ENCODE measurements at places on chromosomes 16 and 17.
A peak's percentile ranks its signal among the peaks of the same experiment; 100 is the strongest.

GRCh38 chr17:45138911-45139532, 3.5 kb downstream of the ACBD4 start:
- no peak for DNase-seq

- DNase-seq, result peak; percentile 65
These were observed 6.3 kb downstream of the UBE2O start for GRCh38 chr17:76446449-76447231.

DNA sequence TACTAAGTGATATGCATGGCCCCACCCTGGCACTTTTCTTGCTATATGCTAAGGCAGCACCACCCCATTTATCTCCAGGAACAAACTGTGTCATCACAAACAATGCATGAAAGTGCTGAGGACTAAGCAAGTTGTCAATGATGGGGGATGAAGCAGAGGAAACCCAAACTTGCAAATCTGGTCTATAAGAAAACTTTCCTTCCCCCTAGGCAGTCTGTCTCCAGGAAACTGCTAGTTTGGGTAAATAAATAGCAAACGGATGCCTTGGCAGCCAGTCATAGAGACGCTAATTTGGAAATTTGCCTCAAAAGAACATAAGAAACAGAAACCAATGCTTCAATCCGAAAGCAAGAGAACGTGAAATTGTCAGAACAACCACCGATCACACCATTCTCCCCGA, 5.6 kb upstream of the HSBP1 start:
- DNase-seq, result peak; percentile 58

- peak; percentile 91 for DNase-seq
These were observed 44.5 kb downstream of the LAT start for GRCh38 chr16:29029168-29029994.

- no peak for DNase-seq
These were observed 332.7 kb downstream of the CBLN1 start for GRCh38 chr16:48948911-48949310.

DNA sequence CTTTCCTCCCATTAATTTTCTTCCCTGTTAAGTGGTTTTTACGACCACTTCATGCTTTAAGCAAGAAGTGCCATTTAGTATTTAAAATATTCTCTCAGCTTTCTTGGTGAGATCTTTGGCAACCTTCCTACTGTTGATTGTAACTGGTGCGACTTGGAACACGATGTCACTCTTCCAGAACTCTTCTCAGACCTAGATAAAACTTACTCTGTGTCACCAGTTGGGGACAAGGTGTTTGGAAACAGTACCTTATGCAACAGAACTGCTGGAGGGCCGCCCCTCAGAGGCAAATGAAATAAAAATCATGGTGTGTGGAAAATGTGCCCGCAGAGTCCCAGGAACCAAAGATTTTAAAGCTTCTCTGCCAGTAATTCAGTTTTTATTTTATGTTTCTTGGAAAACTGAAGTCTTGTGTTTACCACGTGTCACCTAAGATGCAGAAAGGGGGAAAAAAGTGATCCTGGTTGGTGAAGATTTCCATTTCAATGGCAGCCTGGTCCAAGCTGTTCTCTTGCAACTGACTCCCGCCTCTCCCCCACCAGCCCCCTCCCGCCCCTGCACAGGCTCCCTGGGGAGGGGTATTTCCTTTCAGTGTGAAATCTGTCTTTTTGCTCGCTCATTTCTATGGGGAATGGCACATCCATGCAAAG, 7.2 kb upstream of the HSD11B2 start:
- DNase-seq, result no peak

DNA sequence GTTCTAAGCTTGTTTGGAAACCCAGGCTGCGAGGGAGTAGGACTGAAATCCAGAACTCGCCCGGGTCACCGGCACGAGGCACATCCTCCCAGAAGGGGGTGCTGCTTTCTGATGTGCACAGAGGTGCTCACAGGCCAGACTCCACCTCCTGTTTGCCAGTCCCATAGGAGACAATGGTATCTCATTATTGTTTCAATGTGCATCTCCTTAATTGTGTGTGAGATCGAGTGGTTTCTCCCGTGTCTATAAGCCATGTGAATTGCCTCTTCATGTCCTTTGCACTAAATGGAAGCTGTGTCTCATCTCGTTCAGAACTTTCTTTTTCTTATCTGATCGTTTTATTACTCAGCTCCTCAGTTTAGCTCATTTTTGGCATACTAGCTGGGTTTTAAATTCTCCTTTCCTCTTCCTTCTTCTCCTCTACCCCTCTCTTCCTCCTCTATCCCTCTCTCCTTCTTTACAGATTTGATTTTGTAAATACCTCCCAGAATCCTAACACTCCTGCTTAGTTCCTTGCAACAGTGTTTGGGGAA, 32.1 kb upstream of the PRKCB start:
- DNase-seq, result no peak

DNA sequence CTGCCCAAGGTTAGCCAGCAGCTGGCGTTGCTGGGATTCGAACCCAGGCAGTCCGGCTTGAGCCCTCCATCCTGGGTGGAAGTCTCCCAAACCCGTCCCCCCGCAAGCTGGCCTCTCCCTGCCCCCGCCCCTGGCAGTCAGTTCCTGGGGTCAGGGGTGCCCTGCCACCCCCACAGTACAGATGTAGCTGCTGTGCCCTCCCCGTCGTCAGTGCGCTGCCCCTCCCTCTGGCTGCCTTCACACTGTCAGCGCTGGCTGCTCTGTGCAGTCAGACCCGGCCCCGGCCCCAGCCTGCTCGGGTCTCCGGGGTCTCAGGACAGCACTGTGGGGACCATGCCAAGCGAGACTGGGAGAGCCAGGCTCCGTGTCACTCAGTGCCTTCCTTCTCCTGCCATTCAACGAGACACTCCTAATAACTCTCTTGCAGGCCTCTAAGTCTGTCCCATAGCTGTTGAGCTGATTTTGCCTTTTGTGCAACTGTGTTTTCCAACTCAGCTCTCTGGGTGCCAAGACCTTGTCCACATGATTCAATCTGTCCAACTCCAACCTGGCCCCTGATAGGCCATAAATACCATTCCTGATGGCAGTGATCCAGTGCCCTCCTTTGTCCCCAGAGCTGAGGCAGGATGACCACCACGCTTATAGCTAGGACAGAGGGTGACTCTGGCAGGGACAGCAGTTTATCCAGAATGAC, 55.5 kb upstream of the IL34 start:
- no peak for DNase-seq

DNA sequence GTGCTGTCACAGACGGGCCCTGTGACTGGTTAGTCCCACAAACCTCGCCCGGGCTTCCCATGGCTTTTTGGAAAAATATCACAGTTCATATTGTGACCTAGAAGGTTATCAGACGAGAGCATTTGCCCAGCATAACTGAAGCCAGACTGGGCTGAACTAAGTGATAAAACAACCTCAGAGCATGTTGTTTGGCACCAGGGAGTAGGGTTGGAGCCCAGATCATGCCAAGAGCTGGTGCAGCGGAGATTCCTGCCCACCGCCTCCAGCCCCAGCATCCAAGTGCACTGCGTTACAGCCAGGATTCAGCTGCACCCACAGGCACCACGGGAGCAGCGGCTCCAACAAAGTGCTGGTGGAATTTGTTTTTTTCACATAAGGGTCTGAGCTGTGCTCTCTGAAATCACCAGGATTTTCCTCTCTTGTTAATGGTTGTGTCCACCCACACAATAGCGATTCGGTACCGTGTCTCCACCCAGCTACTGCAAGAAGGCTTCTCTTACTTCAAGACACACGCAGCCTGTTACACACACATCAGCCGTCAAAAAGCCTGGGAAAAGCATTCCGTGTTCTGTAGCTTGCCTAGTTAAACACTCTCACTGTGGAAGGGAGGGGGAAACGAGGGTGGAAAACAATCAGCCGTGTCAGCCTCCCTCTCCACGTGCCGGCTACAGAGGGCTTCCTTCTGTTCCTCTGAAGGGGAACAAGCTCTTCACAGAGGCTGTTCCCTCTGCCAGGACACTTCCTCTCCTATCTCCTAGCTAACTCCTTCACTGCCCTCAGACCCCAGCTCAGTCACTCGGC, 273.8 kb downstream of the C16orf95 start:
- no peak for DNase-seq

GRCh38 chr16:89669755-89670154, 12.1 kb downstream of the SPATA33 start:
- DNase-seq, result no peak

DNA sequence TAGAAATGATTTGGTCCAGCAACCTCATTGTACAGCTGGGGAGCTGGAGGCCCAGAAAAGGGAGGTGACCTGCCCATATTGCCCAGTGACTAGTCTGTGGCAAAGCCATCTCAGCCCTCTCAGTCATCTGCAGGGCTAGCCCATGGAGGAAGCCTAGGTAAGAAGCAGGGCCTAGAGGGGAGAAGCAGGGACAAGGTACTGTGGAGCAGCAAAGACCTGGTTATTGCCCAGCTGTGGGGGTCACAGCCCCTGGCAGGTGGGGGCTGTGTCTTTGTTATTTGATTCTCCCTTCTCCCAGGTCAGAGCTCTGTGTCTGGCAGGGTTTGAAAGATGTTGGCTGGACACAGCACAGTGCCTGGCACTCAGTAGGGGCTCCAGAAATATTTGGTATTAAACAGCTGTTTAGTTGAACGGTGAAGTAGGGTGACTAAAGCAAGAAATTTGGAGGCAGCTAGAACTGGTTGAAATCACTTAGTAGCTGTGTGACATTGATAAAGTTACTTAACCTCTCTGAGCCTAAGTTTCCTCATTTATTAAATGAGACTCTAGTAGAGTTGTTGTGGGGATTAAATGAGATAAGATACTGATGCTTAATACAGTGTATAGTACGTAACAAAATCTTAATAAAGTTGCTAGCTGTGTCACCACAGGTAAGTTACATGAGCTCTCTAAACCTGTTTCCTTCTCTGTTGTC, 17.3 kb downstream of the CCR7 start:
- DNase-seq, result no peak

- no peak for DNase-seq
These were observed 224.2 kb downstream of the CBLN1 start for GRCh38 chr16:49057391-49057790.

DNA sequence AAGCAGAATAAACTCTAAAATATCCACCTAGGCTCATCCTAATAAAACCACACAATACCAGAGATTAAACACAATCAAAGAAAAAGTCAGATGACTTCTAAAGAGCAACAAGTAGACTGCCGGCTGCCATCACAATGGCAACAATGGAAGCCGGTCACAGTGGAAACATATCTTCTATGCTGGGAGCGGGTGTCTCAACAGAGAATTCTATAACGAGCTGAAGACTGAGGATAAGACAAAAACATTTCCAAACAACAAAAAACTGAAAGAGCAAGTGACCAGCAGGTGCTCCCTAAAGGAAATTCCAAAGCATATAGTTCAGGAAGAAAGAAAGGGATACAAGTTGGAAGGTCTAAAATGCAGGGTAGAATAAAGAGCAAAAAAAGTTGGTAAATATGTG, 8.9 kb downstream of the NSMCE1 start:
- no peak for DNase-seq

DNA sequence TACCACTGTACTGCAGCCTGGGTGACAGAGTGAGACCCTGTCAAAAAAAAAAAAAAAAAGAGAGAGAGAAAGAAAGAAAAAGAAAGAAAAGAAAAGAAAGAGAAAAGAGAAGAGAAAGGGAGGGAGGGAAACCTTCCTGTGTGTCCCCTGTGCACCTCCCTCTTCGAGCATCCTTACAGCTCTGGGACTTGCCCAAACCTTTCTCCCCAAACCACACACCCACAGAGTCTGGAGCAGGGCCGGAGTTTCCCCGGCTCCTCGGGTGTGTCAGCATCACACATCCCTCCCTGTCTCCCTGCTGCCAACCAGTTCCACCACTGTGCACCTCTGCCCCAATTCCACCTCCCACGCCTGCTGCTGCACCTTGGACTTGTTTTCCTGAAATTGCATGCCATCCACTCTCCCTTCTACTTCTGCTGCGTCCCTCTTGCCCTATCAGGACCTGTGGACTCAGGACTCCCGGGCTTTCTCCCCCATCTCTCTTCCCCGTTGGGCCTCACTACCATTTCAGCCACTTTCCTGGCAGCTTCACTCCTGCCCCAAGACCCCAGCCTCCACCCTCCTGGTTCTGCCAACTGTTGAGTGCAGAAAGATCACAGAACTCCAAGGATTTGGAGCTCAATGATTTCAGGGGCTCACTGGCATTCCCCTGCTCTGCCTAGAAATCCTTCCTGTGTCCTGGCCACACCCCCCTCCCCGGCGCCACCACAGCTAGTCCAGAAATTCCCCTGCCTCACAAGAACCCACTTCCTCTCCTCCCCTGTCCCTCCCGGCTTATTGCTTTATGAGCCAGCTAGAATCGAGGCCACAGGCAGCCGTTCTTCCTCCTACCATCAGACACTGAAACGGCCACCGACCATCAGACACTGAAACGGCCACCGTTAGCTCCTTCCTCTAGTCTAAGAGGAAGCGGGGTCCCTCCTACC, 3.7 kb upstream of the CDK3 start:
- peak; percentile 61 for DNase-seq

- no peak for DNase-seq
These were observed 13.5 kb downstream of the MTHFSD start for GRCh38 chr16:86541560-86541959.

DNA sequence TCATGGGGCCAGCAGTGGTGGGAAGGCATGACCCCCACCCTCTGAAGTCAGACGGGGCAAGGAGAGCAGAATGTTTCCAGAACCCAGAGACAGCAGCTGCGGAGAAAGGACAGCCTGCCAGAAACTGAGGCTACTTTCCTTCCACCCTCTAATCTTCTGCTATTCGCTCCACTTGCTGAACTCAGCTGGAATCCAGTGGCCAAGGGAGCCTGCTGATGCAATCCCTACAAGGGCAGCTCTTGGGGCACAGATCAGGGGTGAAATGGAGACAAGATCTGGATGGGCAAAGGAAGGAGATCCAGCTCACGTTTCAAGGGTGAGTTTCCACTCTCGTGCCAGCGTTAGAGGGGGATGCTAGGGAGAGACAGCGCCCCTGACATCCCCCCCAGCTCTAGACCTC, 479.1 kb downstream of the SLC39A11 start:
- DNase-seq, result peak; percentile 36

DNA sequence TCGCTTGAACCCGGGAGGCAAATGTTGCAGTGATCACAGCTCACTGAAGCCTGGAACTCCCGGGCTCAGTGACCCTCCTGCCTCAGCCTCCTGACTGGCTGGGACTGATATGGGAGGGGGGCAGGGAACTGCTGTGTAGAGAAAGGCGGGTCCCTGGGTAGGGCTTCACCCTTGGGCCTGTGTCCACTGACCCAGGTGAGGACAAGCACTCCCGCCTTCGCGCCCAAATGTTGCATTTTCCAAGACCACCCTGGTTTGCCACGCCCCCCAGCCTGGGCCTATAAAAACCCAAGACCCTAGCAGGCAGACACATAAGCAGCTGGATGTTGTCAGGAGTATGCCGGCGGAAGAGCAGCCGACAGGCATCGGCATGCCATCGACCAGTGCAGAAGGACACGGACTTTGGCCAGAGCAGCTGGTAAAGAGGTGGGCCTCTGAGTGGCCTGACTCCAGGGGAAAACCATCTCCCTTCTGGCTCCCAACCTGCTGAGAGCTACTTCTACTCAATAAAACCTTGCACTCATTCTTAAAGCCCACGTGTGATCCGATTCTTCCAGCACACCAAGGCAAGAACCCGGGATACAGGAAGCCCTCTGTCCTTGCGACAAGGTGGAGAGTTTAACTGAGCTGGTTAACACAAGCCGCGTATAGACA, 19.1 kb downstream of the SMYD4 start:
- no peak for DNase-seq

GRCh38 chr17:48644159-48644558, 18.0 kb upstream of the HOXB9 start:
- DNase-seq, result no peak

- DNase-seq, result no peak
These were observed 10.9 kb downstream of the SMCR8 start for GRCh38 chr17:18326039-18326438.
